ENCODE measurements at places on chromosomes 12 and 14.

- DNase-seq = no peak
These were observed 20.2 kb downstream of the TMEM229B start for GRCh38 chr14:67468378-67468730.

GRCh38 chr12:46699986-46700385, 125.8 kb downstream of the SLC38A4 start:
- no peak for DNase-seq

DNA sequence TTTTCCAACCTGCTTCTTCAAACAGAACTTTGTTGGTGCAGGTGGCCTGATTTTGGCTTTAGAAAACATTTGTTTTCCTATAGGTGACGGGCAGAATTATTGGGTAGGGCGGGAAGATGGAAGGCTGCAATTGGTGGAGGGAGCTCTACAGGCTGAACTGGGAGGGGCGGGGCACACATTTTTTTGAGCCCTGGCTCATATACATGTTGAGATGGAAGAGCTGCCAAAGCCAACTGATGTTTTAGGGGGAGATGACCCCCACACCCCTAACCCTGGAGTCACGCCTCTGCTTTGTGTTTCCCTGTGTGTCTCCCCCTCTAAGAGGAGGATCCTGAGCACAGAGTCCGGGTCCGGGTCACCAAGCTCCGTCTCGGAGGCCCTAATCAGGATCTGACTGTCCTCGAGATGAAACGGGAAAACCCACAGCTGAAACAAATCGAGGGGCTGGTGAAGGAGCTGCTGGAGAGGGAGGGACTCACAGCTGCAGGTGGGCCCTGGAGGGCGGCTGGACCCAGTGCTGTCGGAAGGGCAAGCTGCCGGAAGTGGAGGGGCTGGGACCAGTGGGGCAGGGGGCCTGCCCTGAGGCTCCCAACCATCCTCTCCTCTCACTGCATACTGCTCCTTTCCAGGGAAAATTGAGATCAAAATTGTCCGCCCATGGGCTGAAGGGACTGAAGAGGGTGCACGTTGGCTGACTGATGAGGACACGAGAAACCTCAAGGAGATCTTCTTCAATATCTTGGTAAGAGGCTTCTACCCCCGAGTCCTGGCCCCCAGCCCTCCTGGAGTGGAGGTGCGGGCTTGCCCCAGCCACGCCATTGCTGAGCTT, 18.6 kb downstream of the AGAP2 start:
- no peak for DNase-seq

DNA sequence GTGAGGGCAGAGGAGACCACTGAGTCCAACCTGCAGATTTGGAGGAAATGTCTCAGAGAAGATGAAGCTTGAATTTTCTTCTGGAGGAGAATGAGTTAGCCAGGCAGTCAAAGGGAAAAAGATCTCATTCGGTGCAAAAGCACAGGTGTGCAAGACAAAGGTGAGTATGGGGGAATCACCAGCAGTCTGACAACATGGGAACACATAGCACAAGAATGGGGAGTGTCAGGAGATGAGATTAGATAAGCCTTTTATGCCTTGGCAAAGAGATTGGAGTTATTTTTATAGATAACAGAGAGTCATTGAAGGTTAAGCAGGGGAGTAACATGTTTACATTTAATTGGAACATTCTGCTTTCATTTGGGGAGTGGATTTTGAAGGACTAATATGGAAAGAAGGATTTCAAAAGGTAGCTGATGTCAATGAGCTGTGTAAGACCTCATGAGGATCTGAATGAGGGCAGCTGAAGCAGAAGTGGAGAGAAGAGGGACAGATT, 171.3 kb upstream of the NTF3 start:
- DNase-seq = no peak

GRCh38 chr12:110619534-110619953, 5.6 kb downstream of the TCTN1 start:
- peak; percentile 10 for DNase-seq

- no peak for DNase-seq
These were observed 16.6 kb downstream of the KCTD10 start for GRCh38 chr12:109460538-109460937.

DNA sequence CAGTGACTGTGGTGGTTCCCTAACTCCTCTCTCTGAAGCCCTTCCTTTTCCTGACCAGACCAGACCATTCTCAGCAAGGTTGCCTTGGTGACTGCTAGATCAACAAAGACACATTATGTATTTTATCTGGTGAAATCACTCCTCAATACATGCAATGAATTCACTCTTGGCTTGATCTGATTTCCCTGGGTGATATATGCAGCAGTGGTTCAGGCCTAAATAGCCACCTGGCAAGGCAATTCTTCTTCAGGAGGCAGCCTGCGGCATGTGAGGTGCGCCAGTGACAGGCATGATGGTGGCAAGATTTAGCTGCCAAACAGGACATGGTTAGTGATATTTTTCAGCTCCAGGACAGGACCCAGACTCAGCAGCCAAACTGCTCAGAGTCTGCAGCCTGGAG, 350.3 kb upstream of the CCDC196 start:
- DNase-seq = no peak

DNA sequence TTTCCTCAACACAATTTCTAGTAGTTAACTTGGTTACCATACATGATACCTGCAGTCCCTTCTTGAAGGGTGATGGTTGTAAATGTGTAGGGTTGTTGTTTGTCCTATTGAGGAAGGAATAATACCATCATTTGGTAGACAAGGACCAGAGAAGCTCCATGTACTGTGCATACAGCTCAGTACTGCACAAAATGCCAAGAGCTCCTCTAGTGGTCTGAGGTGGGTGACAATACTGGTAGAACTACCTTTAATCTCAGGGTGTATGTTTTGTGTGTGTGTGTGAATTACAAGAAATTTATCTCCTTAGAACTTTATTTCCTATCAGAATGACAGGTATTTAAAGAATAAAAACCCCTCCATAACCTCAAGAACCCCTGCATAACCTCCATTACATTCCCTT, 575.3 kb downstream of the TMTC2 start:
- DNase-seq = no peak

DNA sequence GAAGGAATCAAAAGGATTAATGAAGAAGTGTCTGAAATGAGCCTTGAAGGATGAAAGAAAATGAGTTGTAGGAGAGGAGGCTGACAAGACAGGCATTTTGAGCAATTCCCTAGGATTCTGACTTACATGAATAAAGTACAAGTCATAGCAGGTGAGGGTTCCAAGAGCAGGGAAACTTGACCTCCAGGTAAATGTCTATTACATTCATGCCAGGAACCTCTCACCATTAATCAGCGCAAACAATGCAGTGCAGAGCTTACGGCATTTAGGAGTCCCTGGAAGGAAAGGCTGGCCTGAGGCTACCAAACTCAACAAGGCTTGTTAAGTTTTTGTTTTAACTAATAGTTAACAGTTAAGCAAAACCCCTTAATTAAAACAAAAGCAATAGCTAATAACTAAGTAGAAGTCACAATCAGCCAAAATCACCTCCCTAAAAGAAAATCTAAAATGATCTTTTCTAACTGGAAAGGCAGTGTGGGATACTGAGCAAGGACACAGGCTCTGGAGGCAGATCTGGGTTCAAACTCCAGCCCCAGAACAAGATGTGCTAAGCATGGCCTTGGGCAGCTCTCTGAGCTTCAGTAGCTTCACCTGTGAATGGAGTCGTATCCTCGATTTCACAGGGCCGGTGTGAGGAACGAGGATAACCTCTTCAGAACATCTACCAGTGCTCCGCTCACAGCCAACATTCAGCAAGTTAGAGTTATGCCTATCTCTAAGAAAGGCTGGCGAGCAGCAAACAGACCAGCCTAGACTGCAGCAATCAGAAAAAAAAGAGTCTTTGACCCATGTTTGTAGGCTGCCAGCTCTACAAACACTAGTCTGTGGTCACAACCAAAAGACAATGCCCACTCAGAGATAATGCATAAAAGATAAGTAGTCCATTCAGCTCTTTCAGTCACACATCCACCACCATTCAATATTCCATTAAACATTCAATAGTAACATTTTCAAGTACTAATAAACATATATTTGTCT, 16.9 kb downstream of the PPTC7 start:
- DNase-seq = no peak

GRCh38 chr12:66860752-66861750, 182.2 kb upstream of the GRIP1 start:
- peak; percentile 48 for DNase-seq

- DNase-seq = peak; percentile 45
These were observed 2.9 kb upstream of the RAB35 start for GRCh38 chr12:120119271-120119973.

DNA sequence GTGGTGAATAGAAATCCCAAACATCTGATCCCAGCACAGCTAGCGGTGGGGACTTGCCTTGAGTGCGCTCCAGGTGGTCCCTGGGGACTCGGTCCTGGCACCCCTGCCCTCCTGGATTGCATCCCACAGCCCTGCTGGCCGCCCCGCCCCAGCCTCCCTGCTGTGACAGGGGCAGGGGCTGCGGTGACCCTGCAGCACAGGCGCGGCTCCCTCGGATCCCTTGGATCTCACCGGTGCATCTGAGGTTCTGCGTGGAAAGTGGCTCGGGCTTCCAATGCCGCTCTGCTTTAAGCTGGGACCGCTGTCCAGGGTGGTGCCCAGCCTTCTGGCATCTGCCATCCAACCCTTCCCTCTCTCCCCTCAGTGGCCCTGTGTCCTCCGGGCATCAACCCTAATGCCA, 16.0 kb downstream of the ANKRD9 start:
- no peak for DNase-seq

GRCh38 chr12:78260976-78261375, 430.3 kb downstream of the NAV3 start:
- DNase-seq = no peak

DNA sequence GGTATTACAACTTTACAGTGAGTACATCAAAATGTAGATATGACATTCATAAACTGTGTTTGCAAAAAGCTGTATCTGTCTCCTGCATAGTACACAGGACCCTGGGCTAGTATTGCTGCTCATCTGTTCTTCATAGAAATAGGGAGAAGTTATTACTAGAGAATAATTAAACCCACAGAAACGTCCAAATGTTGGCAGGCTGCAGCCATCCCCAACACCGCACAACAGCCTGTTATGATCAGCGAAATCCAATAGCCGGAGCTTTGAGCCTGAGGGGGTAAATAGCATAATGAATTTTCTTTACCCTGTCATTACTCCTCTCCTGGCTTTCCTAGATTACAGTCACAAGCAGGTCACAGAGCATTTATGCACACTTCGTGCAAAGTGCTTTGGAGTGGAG, 178.0 kb downstream of the DACT1 start:
- no peak for DNase-seq

GRCh38 chr12:82596483-82596882, 90.2 kb upstream of the TMTC2 start:
- DNase-seq = no peak

DNA sequence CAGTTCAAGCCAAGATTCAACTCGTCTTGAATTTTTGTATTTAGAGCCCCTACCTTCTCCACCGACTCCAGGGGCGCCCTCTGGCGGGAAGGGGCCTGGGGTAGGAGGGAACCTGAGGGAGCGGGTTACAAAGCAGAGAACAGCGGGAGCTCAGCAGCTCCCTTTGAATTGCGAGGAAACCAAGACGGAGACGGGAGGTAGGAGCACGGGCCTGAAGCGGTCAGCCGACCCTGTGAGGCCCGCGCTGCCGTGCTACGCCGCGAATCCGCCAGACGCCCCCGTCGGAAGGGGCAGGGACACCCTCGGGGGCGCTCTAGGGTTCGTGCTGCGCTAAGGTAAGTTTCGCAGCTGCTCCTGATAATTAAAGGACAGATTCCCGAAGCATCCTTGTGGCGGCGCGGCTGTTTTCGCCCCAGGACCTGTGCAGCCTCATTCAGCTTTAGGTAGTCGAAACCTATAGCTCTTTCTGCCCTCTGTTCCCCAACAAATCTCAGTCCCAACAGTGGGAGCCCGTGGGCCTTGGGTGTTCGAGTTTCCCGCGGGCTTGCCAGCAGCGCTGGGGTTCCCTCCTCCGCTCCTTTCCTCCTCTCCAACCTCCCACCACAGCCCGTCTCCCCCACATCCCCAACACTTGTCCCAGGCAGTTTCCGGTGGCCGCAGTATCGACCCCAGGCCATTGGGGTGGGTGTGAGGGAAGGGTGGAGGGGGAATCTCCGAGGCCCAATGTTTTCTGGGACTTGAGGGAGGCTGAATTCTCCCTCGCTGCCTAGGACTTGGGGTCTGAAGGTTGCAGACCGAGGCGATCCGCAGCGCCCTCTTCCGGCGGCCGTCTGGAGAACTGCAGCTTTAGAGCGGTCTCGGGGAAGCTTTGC, 5.1 kb upstream of the NKX2-1 start:
- DNase-seq = no peak

DNA sequence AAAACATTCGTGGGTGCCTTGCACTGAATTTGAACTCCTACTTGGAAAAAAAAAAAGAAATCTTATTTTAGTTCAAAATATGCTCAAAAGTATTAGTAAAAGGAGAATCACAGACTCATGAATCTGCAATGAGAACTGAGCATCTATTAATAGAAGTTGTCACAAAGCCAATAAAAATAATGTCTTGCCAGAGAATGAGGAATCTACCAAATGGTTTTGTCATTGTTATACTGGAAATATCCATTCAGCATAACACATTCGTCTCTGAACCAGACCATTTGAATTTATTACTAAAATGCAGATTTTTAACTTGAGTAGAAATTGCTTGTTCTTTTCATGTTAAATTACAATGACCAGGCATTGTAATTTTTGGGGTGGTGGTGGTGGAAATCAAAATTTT, 11.6 kb upstream of the PTPRB start:
- DNase-seq = no peak

DNA sequence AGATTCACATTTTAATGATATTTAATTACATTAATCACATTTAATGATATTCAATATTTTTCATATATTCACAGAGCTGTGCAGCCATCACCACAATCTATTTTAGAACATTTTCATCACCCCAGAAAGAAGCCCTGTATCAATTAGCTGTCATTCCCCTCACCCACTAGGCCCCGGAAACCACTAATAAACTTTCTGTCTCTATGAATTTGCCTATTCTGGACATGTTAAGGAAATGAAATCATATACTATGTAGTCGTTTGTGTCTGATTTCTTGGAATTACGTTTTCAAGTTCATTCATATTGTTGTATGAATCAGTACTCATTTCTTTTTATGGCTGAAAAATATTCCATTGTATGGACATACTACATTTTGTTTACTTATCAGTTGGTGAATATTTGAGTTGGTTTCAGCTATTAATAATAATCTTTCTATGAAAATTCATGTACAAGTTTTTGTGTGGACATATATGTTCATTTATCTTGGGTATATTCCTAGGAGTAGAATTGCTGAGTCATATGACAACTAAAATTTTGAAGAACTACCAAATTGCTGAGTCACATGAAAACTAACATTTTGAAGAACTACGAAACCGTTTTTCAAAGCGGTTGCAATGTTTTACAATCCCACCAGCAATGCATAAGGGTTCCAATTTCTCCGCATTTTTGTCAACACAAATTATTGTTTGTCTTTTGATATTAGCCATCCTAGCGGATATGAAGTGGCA, 11.7 kb upstream of the OTOGL start:
- no peak for DNase-seq

Measured in activated CD4-positive, alpha-beta T cell treated with anti-CD3 and anti-CD28 coated beads for 24 hours (primary cell).